Aorta (tissue), 5 donors: ENCODE measurements at places on chromosomes 1 and 21. TPM values are rescaled to one million over a fixed set of nuclear protein-coding genes. Genes with fewer than 3 reads are reported as not detected.

GRCh38 chr1:207191776-207192175 lies 87.7 kb downstream of the C4BPA start:
- no peak for DNase-seq

- DNase-seq: no peak
These were observed 39.5 kb upstream of the DAB1 start for GRCh38 chr1:57463343-57463742.

- DNase-seq: peak; percentile 87
These were observed 12.4 kb upstream of the BCAR3 start for GRCh38 chr1:93694039-93694438.

- DNase-seq: no peak
These were observed 53.9 kb upstream of the TIAM1 start for GRCh38 chr21:31397939-31398338.

DNA sequence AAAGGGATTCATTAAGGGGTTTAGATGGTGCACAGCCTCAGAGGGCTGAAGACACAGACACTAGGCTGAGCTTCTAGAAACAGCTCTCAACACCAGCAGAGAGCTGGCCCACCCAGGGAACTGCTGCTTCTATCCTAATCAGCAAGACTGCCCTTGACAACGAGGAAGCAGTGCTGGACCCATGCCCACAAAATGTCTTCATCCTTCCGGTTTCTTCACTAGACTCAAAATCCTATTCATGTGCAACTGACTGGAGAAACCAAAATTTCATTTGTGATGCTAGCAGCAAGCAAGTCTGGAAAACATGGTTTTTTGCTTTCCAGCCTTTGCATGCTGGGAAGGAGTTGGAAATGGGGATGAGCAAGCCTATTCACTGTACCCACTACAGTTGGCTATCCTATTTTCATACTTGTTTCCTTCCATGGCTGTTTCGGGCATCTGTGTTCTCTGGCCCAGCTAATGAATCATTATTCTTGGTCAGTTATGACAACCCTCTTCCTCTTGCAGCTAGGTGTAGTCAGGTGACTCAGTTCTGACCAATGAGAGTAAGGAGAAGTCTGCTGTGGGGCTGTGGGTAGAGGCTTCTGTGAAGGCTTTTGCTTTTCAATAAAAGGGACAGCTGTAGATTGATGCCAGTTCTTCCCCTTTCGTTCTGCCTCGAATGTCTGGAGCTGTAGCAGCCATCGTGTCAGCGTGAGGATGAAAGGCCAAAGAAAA lies 14.6 kb upstream of the TMEM61 start:
- DNase-seq: peak; percentile 84

- DNase-seq: no peak
These were observed 72.2 kb upstream of the IFFO2 start for GRCh38 chr1:19028546-19029129.

- DNase-seq: no peak
These were observed 33.0 kb downstream of the SETD4 start for GRCh38 chr21:36027347-36027746.

- no peak for DNase-seq
These were observed 3.9 kb downstream of the C1orf198 start for GRCh38 chr1:230864441-230864840.

GRCh38 chr1:228145463-228146416 lies 4.0 kb upstream of the GJC2 start:
- DNase-seq: peak; percentile 26

- DNase-seq: peak; percentile 82
These were observed at the start of gene TEKT2 for GRCh38 chr1:36083635-36084496. Gene TEKT2 (plus strand): TSS chr1:36084094. CDS start chr1:36084922, 828 bp downstream.

DNA sequence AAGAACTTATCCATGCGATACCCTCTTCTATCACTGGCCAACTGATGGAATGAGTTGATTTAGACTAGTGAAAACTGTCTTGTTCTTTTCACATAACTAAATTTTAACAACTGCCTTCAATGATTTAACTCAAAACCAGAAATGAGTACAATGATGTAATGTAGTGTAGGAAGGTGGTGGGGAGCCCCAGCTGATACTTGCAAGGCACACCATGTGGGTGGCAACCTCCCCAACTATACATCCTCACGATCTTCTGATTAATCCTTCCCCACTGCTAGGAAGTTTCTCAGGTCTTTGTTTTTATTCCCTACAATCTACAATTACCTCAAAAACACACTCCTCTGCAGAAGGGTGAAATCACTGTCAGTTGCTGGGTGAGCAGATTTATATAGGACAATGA lies 100.7 kb downstream of the KCTD3 start:
- no peak for DNase-seq

The CDKN2C gene
- 11.8 TPM for total RNA-seq

The C1QB gene
- total RNA-seq: 310 TPM

The KCNH1 gene
- 0.96 TPM for total RNA-seq

The ARMH1 gene
- total RNA-seq: 1.5 TPM

The HTR6 gene
- not detected for total RNA-seq

The ACTL8 gene
- total RNA-seq: not detected

The INAVA gene
- 0.36 TPM for total RNA-seq

The MTARC2 gene
- total RNA-seq: 18.2 TPM

The S100A5 gene
- total RNA-seq: not detected
